Right lobe of liver (tissue), 6 donors: ENCODE measurements at places on chromosomes 13 and 19. TPM values are rescaled to one million over a fixed set of nuclear protein-coding genes. Genes with fewer than 3 reads are reported as not detected.

DNA sequence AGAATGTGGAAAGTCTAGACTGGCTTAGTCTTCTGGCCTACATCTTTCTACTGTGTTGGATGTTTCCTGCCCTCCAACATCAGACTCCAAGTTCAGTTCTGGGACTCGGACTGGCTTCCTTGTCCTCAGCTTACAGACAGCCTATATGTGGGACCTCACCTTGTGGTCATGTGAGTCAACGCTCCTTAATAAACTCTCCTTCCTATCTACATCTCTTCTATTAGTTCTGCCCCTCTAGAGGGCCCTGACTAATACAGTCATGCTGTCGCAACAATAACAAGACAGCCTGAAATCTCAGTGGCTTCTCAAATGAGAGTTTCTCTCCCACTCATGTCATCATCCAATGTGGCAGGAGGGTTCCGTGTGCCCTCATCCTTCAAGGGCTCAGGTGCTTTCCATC lies 347.8 kb downstream of the MZT1 start:
- H3K27ac ChIP-seq: no peak overlapping the region
- H3K4me3 ChIP-seq: no peak overlapping the region
- DNase-seq: no peak
- H3K4me1 ChIP-seq: no peaks in the 10 kb centered on the region
- no peaks in the 10 kb centered on the region for H3K27me3 ChIP-seq

DNA sequence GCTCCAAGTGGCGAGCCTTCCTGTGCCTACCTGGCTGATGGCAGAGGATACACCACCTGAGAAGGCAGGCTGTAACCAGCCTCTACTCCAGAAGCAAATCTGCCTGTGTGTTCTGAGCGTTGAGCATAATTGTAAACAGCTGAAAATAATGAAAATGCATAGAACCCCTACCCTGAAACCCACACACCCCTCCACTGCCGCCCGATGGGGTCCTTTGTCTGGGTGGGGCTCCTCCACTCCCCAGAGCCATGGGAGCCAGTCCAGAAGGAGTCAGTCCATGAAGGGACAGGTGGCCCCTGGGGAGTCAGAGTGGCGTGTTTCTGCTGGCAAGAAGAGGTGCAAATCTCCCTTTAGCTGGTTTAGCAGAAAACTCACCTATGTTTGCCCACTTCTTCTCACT lies 8.0 kb upstream of the SOX1 start:
- H3K27ac ChIP-seq: no peak overlapping the region
- H3K4me3 ChIP-seq: no peak overlapping the region
- H3K36me3 ChIP-seq: no peaks in the 10 kb centered on the region

DNA sequence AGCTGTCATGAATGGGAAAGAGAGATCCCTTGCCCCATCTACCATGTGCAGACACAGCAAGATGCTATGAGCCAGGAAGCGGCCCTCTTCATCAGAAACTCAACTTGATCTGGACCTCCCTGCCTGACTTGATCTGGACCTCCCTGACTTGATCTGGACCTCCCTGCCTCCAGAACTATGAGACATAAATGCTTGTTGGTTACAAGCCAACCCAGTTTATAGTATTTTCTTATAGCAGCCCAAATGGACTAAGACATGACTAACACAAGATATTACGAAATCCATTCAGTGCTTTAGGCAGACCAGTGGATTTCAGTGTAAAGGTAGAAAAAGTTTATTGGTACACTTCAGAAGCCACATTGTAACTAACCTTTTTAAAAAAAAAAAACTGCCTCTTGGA lies 15.6 kb downstream of the PCID2 start:
- H3K36me3 ChIP-seq: peaks cover 10% of the 10 kb centered on the region
- H3K4me3 ChIP-seq: no peak overlapping the region
- no peak for DNase-seq
- H3K27me3 ChIP-seq: no peaks in the 10 kb centered on the region
- no peaks in the 10 kb centered on the region for H3K4me1 ChIP-seq
- no peak overlapping the region for H3K27ac ChIP-seq

- H3K4me1 ChIP-seq: peaks cover 22% of the 10 kb centered on the region
- peak overlapping the region; percentile 61 for H3K27ac ChIP-seq
- peak; percentile 83 for DNase-seq
Observed at GRCh38 chr19:16262618-16263017, 62.0 kb upstream of the KLF2 start.

GRCh38 chr13:29810145-29810742 lies 40.2 kb downstream of the UBL3 start:
- no peak for DNase-seq
- peak overlapping the region; percentile 25 for H3K27ac ChIP-seq
- H3K36me3 ChIP-seq: no peaks in the 10 kb centered on the region

DNA sequence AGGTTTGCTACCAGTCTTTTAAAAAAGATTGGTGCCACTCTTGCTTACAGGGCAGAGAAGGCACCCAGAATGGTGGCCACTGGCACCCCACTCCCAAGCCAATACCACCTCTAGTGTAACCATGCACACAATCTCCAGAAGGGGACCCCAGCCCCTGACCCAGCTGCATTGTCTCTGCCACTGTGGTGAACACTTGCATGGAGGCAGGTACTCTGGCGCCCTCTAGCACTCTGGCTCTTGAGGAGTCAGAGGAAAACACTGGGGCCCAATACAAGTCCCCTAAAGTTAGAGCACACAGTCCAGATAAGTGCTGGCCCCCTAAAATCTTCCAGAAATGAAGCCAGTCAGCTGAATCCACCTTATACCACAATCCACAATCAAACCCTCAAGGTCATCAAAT lies 6.0 kb downstream of the ERVV-1 start:
- DNase-seq: no peak
- no peaks in the 10 kb centered on the region for H3K27me3 ChIP-seq
- H3K27ac ChIP-seq: no peak overlapping the region
- H3K36me3 ChIP-seq: no peaks in the 10 kb centered on the region
- H3K4me1 ChIP-seq: no peaks in the 10 kb centered on the region

DNA sequence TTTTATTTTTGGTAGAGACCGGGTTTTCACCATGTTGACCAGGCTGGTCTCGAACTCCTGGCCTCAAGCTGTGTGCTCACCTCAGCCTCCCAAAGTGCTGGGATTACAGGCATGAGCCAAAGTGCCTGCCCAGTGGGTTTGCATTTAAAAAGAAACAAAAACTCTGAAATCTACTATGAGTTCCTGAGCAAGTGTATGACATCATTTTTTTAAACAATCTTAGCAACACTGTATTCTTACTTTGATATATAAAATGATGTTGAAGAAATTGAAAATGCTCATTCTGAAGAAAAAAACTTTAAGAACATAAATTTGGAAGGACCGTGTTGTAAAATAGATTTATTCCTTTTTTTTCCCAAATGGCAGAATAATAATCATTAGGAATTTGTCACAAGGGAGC lies 1199.7 kb downstream of the DIAPH3 start:
- H3K27ac ChIP-seq: no peak overlapping the region
- no peaks in the 10 kb centered on the region for H3K36me3 ChIP-seq
- no peaks in the 10 kb centered on the region for H3K4me1 ChIP-seq
- no peaks in the 10 kb centered on the region for H3K27me3 ChIP-seq

DNA sequence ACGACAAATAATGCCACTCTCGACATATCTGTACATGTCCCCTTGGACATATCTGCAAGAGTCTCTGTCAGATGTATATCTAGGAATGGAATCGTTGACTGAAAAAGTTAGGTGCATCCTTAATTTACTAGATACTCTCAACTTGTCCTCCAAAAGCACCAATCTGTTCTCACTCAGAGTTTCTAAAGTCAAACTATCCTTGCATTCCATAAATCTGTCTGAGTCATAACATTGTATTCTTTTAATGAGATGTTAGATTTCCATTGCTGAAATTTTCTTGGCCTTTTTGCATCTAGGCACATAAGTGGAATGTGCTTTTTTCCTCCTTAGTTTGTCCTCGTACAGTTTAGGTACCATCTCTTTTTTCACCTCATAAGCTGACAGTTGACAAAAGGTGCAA lies 139.8 kb downstream of the PTPRS start:
- H3K27ac ChIP-seq: no peak overlapping the region
- no peaks in the 10 kb centered on the region for H3K36me3 ChIP-seq
- no peaks in the 10 kb centered on the region for H3K27me3 ChIP-seq
- no peak overlapping the region for H3K4me3 ChIP-seq
- no peak for DNase-seq

GRCh38 chr13:102847272-102848234 lies 1.7 kb downstream of the ERCC5 start:
- H3K27ac ChIP-seq: peak overlapping the region; percentile 94
- DNase-seq: no peak
- no peaks in the 10 kb centered on the region for H3K36me3 ChIP-seq

GRCh38 chr19:21912654-21913053 lies 76.7 kb upstream of the ZNF43 start:
- H3K36me3 ChIP-seq: no peaks in the 10 kb centered on the region
- DNase-seq: no peak
- no peak overlapping the region for H3K27ac ChIP-seq

- no peak for DNase-seq
- H3K4me1 ChIP-seq: no peaks in the 10 kb centered on the region
- no peak overlapping the region for H3K4me3 ChIP-seq
- H3K27ac ChIP-seq: no peak overlapping the region
Observed at GRCh38 chr13:72694314-72694713, 33.1 kb downstream of the MZT1 start.

DNA sequence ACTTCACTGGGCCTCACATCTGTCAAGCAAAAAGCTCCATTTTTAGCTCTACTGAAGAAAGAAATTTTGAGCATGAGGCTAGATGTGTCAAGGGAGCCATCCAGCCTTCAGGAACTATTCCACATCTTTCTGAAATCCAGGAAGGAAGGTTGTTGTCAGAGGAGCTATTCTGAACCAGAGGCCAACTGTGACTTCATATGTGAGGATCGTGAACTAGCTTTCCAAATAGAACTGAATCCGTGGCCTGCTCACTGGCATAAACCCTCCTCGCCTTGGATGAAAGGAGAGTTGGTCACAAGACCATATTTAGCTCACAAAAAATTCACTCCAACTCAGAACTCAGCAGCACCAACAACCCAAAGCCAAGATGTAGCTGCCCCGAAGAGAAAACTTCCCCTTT lies 195.8 kb downstream of the FOXO1 start:
- no peak for DNase-seq
- H3K27ac ChIP-seq: no peak overlapping the region
- no peaks in the 10 kb centered on the region for H3K4me1 ChIP-seq
- no peaks in the 10 kb centered on the region for H3K36me3 ChIP-seq
- H3K27me3 ChIP-seq: no peaks in the 10 kb centered on the region

DNA sequence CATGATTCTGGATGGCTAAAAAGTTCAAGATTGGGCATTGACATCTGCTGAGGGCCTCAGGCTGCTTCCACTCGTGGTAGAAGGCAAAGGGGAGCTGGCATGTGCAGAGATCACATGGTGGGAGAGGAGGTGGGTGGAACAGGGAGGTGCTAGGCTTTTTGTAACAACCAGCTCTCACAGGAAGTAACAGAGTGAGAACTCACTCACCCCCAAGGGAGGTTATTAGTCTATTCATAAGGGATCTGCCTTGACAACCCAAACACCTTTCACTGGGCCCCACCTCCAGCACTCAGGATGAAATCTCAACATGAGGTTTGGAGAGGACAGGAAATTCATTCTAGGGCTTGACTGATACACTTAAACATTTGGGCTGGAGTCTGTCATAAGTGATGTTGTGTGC lies 197.7 kb upstream of the RNF113B start:
- H3K36me3 ChIP-seq: no peaks in the 10 kb centered on the region
- H3K4me1 ChIP-seq: no peaks in the 10 kb centered on the region
- H3K27me3 ChIP-seq: no peaks in the 10 kb centered on the region
- no peak overlapping the region for H3K4me3 ChIP-seq
- no peak overlapping the region for H3K27ac ChIP-seq
- no peak for DNase-seq

- H3K4me3 ChIP-seq: no peak overlapping the region
- DNase-seq: no peak
- H3K36me3 ChIP-seq: no peaks in the 10 kb centered on the region
- no peaks in the 10 kb centered on the region for H3K27me3 ChIP-seq
- no peaks in the 10 kb centered on the region for H3K4me1 ChIP-seq
Observed at GRCh38 chr13:37106642-37107041, 1.2 kb upstream of the CSNK1A1L start.

DNA sequence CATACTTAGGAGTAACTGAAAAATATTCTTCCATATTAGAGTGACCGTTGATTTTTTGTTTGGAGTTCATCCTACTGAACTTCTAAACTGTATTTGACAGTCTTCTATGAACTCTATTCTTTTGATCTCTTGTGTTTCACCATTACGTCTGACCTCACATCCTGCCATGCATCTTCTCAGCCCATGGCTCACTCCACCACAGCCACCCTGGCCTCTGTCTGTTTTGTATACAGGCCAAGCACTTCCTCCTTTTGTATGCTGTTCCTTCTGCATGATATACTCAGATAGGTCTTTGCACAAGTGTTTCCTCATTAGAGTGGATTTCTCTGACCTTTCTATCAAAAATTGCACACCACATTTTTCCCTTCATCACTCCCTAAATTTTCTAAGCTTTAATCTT lies 119.9 kb downstream of the MAB21L1 start:
- no peaks in the 10 kb centered on the region for H3K4me1 ChIP-seq
- no peak overlapping the region for H3K27ac ChIP-seq
- DNase-seq: no peak
- H3K4me3 ChIP-seq: no peak overlapping the region
- no peaks in the 10 kb centered on the region for H3K27me3 ChIP-seq
- H3K36me3 ChIP-seq: no peaks in the 10 kb centered on the region

DNA sequence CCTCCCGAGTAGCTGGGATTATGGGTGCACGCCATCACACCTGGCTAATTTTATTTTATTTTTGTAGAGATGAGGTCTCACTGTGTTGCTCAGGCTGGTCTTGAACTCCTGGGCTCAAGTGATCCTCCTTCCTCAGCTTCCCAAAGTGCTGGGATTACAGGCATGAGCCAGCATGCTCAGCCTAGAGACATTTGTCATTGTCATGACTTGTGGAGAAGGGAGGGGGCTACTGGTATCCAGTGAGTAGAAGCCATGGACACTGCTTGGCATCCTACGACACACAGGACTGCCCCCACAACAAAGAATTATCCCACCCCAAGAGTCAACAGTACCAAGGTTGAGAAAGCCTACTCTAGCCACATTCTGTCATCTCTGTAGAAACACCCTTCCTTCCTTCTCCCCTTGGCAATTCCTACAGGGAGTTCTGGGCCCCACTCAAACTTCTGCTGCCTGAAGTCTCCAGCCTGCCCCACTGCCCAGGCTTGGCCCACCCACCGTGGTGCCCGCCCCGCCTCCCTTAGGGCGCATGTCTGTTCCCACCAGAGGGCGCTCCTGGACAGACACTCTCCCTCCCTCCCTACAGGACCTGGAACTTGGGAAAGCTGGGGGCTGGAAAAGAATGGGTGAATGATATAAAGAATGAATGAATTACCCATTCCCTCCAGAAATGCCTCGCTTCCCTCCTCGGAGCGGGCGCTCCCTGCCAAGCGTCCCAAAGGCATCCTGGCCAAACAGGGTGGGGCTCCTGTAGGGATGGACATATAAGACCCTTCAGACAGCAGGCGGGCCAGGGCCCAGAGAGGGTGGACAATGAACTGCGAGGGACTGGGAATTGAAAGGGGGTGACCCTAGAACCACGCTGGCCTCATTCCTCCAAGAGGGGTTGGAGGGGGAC lies 5.5 kb upstream of the EMP3 start:
- peak; percentile 86 for DNase-seq
- no peaks in the 10 kb centered on the region for H3K27me3 ChIP-seq

TMPRSS9 gene
- 6.7 TPM for total RNA-seq

TEX26 gene
- total RNA-seq: 0.37 TPM

C19orf85 gene
- total RNA-seq: not detected

ZIC5 gene
- total RNA-seq: not detected

PLPPR2 gene
- 7.1 TPM for total RNA-seq

C19orf73 gene
- total RNA-seq: 1.4 TPM

ZNF610 gene
- total RNA-seq: not detected
